ENCODE measurements at places on chromosomes 13 and 19.

DNA sequence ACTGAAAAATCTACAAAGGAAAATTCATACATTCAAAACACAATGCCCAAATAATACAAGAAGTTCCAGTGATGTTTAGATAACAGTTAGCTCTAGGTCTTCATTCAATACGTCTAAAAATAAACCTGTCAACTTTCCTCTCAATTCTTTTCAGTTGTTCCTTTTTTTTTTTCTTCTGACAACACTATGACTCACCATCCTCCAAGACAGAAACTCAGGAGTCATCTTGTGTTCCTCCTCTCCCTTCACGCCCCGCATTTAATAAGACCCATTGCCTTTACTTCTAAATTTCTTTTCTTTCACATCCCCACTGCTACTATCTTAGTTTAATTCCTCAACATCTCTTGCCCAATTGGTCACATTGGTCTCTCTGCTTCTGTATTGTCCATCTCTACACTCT lies 759.9 kb downstream of the GPC5 start:
- DNase-seq, result no peak

DNA sequence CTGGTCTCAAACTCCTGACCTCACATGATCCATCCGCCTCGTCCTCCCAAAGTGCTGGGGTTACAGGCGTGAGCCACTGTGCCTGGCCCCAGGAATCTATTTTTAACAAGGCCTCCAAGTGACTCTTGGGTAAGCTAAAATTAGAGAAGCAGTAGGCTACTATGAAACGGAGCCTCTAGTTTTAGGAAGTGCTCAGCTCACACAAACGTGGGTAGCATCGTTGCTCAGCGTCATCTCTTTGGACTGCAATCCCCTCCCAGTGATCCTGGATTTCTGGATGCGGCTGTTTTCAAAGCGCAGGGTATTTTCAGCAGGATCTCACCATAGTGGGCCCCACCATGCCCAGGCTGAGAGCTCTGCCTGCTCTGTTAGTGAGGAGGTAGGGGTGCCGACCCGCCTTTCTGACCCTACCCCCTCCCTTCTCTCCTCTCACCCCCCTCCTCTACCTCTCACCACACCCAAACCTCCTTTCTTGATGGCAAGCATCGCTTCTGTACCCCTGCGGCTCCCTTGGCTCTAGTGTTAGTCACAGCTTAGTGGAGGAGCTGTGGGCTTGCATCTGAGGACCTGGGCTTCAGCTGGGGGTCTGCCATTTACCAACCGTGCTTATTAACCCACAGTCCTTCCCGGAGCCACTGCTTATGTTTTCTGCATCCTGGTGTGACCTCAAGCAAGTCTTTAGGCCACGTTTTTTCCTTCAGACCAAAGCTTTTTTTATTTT lies 34.2 kb downstream of the GJA3 start:
- no peak for DNase-seq

- DNase-seq, result no peak
These were observed 271.8 kb upstream of the HTR2A start for GRCh38 chr13:47168618-47169017.

GRCh38 chr13:93249364-93250306 lies 23.0 kb downstream of the GPC6 start:
- DNase-seq, result peak; percentile 60

DNA sequence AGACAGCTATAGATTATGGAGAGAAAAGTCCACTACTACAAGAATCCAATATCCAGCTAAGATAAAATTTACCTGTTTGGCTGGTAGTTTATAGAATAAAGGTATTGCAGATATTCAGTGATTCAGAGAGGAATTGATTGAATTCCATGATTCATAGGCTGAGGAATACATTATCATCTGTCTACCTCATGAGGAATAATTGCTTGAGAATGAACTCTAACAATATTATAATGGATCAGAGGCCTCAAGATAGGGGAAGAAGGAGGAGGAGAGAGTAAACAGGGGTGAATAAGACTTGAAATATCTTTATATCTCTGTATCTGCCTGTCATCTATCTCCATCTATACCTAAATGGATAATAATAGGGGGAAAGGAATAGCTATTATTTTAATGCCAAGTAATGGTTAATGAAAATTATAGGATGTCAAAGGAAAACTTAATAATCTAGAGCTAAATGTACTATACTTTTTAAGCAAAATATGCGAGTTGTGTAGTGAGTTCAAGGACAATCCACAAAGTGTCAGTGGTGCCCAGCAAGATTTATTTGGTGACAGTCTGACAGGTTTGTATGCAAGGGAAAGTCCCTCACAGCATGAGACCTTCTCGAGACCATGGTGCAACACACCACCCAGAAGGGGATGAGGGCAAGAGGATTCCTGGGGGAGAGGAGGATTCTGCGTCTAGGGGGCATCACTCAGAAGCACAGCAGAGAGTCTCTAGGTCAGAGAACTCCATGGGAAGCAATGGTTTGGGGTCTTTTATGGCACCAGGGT lies 224.5 kb downstream of the GPC5 start:
- DNase-seq, result no peak

DNA sequence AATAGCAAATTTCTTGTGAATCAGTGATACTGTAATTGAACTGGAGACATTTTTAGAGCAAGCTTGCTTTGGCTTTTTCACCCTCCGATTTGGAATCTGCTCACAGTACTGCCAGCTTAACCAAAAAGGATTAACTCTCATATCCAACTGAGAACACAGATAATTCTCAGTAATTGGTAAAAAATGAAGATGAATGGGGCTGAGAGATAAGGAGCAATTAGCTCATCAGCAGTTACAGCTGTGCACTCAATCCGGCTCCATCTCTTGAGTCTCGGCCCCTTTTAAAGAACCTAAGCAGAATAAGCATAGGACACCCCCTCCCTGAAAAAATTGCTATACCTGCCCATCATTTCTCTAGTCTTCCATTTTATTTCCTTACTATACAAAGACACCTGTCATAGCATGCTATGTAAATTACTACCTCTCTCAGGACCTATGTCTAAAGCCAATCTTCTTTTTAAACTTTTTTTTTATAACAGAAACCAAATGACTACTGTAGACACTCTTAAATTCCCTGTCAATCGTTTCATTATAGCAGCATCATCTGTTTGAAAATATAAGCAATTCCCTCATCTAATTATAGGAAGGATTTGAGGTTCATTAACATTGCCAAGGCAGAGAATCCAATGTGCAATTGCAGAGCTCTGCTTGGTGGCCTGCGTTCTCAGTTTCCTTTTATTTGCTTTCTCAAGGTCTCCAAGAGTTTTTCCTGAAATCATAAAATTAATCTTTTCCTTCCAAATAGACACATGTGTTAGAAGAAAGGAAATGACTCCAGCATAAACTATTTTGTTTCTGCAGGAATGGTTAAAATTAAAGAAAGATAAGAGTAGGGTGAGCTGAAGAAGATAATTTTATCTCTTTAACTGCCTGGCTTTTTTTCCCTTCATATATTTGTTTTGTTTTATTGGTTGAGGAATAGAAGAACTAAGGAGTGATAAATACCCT lies 242.1 kb downstream of the DACH1 start:
- no peak for DNase-seq

- peak; percentile 80 for DNase-seq
These were observed 14.2 kb downstream of the DPF1 start for GRCh38 chr19:38209671-38210457.

GRCh38 chr19:32798201-32798600 lies 71.4 kb downstream of the SLC7A9 start:
- no peak for DNase-seq

- DNase-seq, result peak; percentile 47
These were observed 3.5 kb downstream of the C19orf67 start for GRCh38 chr19:14081797-14082674.

- no peak for DNase-seq
These were observed 30.4 kb downstream of the ELAVL1 start for GRCh38 chr19:7975037-7975436.

DNA sequence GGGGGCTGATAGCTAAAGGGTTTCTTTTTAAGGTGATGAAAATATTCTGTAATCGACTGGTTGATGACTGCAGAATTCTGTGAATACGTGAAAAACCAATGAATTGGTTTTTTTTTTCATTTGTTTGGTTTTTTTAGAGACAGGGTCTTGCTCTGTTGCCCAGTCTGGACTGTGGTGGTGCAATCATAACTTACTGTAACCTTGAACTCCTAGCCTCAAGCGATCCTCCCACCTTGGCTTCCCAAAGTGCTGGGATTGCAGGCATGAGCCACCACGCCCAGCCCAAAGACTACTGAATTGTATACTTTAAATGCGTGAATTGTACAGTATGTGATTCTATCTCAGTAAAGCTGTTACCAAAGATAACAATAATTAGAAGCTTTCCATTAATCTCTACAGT lies 14.8 kb upstream of the AKAP8 start:
- DNase-seq, result no peak

DNA sequence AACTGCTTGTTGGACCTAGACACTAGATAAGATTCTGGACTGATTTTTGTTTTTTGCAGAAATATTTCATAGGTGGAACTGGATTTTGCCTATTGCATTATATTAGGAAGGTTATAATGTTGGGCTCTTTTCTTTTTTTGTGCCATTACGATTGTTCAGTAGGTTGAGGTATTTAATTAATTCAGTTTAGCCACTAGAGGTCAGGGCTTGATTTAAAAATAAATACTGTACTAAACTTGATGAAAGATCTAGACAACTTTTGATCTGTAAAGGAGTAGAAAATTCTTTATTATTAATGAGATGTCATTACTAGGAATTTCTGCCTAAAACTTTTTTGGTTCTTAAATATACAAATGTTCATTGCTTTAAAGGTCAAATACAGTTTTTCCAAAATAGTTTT lies 15.2 kb upstream of the SUPT20H start:
- DNase-seq, result peak; percentile 50

DNA sequence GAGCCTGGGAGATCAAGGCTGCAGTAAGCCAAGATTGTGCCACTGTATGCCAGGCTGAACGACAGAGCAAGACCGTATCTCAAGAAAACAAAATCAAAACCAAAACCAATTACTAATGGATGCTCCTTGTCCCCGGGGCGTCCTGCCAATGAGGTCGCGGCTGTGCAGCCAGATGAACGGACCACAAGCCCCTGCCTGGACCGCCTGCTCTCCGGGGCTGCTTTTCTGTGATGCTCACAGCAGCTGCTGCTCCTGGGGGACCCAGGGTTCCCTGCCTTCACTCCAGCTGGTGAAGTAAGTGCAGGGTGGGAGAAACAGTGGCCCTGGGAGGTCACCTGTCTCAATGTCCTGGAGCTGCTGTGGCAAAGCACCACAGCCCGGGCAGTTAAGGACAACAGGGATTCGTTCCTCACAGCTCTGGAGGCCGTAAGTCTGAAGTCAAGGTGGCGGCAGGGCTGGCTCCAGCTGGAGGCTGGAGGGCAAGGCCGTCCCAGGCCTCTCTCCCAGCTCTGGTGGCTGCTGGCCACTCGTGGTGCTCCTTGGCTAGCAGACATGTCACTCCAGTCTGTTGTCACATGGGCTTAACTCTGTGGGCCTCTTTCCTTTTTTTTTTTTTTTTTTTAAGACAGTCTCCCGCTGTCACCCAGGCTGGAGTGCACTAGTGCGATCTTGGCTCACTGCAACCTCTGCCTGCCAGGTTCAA lies 10.1 kb downstream of the COPE start:
- no peak for DNase-seq

- DNase-seq, result no peak
These were observed 62.8 kb downstream of the PEPD start for GRCh38 chr19:33458807-33459206.

GRCh38 chr13:49925881-49926418 lies 10.2 kb downstream of the SPRYD7 start:
- DNase-seq, result no peak

GRCh38 chr13:40609972-40610726 lies 56.3 kb downstream of the FOXO1 start:
- no peak for DNase-seq

GRCh38 chr13:78137404-78138142 lies 218.9 kb upstream of the EDNRB start:
- peak; percentile 74 for DNase-seq

DNA sequence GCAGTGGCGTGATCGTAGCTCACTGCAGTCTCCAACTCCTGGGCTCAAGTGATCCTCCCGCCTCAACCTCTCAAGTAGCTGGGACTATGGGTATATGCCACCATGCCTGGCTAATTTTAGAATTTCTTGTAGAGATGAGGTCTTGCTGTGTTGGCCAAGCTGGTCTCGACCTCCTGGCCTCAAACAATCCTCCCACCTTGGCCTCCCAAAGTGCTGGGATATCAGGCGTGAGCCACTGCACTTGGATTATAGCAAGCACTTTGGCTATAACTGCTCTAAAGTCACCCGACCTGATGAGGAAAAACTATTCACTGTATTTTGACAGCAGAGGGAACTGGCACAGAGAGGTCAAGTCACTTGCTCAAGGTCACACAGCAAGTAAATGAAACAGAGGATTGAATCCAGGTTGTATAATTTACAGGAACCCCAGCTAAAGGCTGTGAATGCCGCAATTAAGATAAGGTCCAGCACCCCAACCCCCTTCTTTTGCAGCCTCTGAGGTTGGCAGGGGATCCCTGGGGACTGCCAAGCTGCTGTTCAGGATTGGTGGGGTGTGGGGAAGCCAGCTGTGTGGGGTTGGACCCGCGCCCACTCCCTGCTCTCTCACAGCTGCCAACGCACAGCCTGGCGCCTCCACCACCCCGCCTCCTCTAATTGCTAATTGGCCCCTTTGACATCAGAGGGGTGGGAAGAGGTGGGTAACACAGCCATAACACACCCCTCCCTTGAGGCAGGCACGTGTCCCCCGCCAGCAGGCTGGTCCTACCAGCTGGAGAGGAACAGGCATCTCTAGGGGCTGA lies 6.0 kb downstream of the TMIGD2 start:
- DNase-seq, result no peak

DNA sequence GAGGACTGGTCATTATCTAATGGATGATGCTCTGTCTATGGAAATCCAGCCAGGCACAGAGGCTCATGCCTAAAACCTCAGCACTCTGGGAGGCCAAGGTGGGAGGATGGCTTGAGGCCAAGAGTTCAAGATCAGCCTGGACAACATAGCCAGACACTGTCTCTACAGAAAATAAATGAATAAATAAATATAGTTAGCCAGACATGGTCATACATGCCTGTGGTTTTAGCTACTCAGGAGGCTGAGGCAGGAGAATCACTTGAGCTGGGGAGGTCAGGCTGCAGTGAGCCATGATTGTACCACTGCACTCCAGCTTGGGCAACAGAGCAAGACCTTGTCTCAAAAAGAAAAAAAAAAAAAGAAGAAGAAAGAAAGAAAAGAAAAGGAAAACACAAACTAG lies 234.7 kb downstream of the TSHZ3 start:
- no peak for DNase-seq

DNA sequence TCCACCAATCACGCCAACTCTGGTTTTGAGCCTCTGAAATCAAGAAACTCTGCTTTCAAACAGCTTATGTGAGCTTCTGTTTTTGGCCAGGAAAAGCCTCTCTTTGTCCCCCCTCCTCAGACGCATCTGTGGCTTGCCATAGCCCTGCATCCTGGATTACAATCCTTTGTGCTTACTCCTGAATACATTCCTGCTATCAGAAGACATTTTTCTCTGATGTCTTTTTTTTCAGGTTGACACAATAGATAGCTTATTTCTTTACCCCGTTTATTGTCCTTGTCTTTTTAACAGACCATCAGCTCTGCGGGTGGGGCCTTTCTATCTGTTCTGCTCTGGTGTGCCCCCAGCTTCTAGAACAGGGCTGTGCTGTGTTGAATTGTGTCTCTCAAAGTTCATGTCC lies 11.0 kb downstream of the PNMA8B start:
- no peak for DNase-seq

GRCh38 chr13:112885242-112885781 lies 83.7 kb upstream of the MCF2L start:
- no peak for DNase-seq

- no peak for DNase-seq
These were observed 203.4 kb downstream of the COL4A1 start for GRCh38 chr13:110103534-110103933.

- DNase-seq, result no peak
These were observed 53.2 kb upstream of the ZNF536 start for GRCh38 chr19:30318936-30319335.

- DNase-seq, result no peak
These were observed 48.2 kb upstream of the RNF113B start for GRCh38 chr13:98225036-98225940.
